Esophagus muscularis mucosa (tissue), 4 donors: ENCODE measurements at places on chromosomes 1 and 21.

DNA sequence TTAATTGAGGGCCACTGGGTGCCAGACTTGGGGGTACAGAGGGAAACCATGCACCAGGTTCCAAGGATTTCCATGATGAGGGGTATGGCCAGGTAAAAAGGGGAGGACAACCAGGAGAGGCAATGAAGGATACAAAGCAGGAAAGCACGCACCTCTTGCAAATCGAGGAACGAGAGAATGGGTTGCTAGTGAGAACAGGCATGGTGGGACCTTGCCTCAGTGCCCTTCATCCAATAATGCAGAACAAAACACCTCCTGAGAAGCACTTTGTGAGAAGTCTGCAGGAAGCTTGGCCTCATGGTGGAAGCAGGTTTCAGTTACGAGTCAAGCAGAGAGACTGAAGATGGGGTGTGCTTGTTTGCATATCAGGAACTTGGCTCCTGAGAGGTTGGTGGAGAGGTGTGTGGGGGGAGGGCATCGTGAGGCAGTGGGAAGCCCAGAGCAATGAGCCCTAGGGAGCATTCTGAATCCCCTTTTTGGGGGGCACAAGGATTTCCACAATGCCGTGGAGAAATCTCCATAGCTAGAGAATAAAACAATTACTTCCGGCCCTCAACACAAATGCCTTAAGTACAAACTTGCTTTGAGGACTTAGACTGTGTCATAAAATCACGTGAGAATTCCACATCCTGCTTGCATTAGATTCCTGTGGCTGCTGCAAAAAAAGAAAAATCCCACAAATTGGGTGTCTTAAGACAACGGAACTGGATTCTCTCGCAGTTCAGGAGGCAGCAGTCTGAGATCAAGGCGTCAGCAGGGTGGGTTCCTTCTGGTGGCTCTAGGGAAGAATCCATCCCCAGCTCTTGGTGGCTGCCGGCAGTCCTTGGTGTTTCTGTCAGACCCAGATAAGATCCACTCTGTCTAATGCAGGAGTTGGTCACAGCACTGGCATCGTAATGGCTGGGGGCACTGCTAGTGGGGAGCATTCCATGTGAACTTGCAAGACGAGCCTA lies 54.9 kb upstream of the BACE2 start:
- no peak for DNase-seq

GRCh38 chr1:245800901-245801605 lies 646.3 kb downstream of the KIF26B start:
- DNase-seq: no peak

DNA sequence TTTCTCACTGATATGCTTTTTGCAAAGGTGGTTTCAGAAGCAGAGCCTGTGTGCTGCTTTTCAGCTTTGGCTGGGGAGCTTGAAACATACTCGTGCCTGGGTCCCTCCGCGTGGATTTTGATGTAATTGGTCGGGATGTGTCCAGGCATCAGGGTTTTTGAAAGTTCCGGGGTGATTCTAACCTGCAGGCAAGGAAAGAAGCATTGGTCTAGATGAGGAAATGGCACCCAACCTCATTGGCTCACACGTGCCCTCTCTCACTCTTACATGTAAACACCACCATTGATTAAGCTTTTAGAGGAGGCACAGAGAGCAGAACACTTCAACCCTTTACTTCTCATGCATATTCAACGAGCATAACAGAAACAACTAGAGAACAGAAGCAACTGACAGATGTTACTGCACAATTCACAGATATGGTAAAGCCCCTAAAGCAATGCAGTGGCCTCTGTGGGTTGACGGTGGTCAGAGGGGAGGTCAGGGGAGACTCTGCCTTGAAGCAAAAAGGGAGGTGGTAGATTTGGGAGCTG lies 112.1 kb downstream of the TLR5 start:
- DNase-seq: no peak

DNA sequence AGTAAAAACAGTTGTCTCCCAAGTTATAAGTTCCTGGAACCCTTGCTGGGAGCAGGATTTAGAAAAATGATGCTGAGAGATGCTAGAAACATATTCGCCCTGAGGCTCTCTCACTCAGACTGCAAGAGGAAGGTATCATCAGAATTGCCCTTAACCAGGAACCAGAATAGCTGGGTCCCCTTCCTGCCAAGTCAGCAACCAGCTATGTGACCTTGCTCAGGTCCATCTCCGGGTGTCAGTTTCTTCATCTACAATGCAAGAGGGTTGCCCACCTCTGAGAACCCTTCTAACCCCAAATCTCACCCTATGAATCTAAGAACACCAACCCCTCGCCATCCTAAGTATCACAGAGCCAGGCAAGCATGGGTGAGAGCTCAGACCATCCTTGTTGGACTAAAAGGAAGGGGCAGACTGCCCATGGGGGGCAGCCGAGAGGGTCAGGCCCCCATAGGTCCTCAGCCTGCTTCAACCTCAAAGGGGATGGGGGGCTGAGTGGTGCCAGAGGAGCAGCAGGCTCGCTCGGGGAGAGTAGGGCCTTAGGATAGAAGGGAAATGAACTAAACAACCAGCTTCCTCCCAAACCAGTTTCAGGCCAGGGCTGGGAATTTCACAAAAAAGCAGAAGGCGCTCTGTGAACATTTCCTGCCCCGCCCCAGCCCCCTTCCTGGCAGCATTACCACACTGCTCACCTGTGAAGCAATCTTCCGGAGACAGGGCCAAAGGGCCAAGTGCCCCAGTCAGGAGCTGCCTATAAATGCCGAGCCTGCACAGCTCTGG lies 390 bp upstream of the S100A9 start:
- DNase-seq: peak; percentile 92

DNA sequence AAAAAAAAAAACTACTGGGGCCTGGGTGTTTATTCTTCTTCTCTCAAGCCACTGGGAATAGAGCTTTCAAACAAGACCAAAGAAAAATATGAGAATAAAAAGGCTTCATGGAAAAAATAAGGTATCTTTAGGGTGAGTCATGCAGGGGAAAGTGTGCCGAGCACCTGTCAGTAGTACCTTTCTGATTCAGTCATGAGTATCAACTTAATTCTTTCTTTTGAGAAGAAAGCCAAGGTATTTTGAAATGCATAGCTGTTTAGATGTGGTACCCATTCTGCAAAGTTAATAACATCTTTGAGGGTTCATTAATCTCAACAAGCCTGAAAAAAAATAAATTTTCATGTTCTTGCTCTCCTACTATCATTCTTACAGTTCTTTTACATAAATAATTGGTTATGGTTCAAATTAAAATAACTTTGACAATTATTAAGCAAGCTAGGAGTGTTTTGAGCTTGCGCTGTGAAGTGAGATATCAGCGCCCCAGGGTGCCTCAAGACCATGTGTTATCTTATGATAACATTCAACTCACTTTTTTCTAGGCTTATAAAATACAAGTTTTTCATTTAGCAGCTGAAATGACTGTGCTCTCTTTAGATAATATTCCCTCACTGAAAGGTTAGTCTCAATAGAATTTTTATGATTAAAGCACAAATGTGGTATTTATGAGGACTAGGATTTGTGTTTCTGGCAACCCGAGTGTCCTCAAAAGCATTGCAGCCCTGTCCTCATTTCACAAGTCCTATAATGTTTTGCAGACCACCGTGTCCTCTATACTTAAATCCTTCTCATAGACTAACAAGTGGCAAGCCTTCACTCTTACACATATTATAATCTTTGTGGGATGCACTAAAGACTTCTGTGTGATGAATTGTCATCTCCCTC lies 138.6 kb downstream of the SLC44A5 start:
- no peak for DNase-seq

GRCh38 chr1:88399690-88400089 lies 284.4 kb upstream of the PKN2 start:
- no peak for DNase-seq

- no peak for DNase-seq
Observed at GRCh38 chr1:62304975-62305374, 14.3 kb downstream of the KANK4 start.

- DNase-seq: peak; percentile 53
Observed at GRCh38 chr21:45158491-45159423, 84.4 kb downstream of the ADARB1 start.

DNA sequence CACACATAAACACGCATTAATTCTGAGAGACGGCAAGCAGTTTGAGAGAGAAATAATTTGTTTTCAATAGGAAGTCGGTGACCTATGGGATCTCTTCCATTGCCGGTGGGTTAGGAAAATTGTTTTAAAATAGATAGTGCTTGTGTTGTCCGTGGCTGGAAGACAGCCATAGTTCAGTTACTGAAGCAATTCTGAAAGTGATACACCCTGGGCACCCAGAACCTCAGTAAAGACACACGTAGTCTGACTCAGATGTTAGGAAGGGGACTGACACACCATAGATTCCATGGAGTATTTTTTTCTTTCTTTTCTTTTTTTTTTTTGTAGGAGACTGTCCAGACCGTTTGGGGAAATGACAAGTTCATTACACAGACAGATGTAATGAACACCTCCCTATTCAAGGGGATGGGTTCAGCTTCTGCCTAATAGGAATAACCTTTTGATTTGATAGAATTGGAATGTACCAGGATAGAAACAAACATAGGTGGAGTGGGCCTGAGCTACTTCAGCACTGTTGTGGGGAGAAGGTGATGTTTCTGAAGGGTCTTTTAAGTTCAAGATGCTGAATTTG lies 1.6 kb downstream of the C1orf21 start:
- DNase-seq: no peak

DNA sequence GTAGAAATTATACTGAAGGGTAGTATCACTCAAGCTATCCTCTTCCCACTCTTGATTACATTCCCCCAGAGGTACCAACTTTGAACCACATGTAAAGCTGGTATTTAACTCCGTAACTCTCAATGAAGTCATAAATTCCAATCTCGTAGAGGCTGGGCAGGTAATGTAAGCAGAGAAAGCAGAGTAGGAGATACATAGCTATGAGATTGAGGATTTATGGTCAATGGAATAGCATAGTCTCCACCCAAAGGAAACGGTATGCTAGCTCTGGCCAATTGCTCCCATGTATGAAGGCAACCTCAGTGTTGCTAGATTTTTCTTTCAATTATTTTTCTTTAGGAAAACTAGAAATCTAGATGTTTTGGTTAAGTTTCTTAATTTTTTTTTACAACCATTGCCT lies 163.1 kb upstream of the NRIP1 start:
- DNase-seq: no peak

DNA sequence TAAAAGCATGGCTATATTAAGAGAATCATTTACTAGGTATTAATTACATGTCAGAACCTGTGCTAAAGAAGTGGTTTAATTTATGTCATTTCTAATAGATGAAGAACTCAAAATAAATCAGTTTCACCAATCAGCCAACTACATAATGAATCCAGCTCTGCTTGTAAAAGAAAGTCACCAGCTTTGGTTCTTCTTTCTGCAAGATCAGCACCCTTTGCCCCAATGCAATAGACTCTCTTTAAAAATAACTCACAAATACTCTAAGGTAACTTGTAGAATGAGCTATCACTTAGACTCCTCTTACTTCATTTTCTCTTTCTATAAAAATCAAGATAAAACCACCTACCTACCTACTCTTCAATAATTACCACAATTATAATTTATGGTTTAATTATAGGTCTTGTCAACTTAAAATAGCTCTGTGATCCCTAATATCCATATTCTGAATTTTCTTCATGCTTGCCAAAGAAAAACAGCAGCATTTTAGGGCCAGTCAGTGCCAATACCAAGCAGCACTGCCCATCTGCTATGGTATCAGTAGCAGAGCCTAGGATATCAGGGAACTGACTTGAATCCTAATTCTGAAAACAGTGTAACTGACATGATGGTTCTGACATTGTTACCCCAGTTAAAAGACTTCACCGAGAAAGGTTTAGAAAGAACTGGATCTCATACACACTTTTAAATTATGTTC lies 11.3 kb downstream of the SLC19A2 start:
- no peak for DNase-seq

DNA sequence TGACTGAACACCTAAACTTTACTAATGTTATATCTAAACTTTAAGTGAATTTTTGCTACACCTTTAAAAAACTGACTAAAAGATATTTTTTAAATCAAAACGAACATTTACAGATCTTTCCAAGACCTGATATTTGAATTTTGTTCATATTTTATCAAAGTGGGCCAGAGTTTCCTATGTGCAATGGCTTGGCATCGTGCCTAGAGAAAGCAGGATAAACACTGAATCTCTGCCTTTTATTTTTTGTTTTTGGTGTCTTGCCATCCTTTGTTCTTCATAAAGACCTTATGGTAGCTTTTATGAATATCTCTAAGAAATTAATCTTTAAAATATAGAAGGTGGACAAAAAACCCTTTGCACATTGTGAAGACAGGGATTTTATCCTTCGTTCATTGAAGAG lies 25.8 kb upstream of the VPS26C start:
- DNase-seq: no peak
